ENCODE measurements at places on chromosomes 12 and 14.

GRCh38 chr12:123532808-123533649 is 490 bp downstream of the RILPL1 start:
- DNase-seq: peak; percentile 55

GRCh38 chr14:101249676-101250036 is 311.6 kb upstream of the DIO3 start:
- DNase-seq: peak; percentile 6

- DNase-seq: no peak
These were observed 38.5 kb downstream of the NFKBIA start for GRCh38 chr14:35366056-35366451.

DNA sequence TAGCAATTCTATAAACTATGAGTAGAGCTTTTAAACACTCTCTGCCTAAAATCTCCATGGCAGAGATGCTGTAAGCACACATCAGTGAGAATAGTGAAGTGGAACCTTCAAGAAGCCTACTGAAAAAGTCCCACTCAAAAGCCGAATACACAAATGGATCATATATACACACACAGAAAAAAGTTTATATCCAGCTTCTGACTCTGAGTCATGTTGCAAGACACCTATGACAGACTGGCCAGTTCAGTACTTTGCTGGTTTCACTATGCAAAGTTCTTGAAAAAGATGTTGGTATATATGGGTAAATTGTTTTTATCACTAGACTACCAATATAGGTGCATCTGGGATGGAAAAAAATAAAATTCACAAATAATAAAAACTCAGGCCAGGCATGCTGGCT is 126.1 kb downstream of the KCNK10 start:
- no peak for DNase-seq

- peak; percentile 23 for DNase-seq
These were observed 507 bp downstream of the BAZ2A start for GRCh38 chr12:56629459-56630179.

DNA sequence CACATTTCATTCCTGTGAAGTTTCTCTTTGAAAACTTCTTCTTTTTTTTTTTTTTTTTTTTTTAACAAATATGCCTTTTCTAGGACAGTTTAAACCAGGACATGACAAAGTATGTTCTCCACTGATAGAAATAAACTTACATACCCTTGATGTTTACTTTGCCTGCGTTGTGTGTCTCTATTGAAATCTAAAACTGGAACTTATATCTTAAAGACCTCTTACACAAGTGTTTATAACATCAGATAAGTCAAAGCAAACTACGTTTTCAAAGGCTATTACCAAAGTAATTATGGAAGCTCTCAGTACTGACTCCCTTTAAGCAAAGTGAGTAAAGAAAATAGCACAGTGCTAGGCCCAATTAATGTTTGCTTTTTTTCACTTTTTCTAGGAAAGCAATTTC is 30.6 kb upstream of the ISM2 start:
- DNase-seq: peak; percentile 8

- no peak for DNase-seq
These were observed 5.2 kb upstream of the HSP90B1 start for GRCh38 chr12:103924761-103925641.

GRCh38 chr14:100238419-100239210 is at the start of gene YY1:
Gene YY1, plus strand, starts transcription at chr14:100239144. Its CDS starts 101 bp downstream, at chr14:100239245.
- DNase-seq: peak; percentile 98

GRCh38 chr12:55072083-55072482 is 52.3 kb downstream of the NEUROD4 start:
- DNase-seq: no peak

DNA sequence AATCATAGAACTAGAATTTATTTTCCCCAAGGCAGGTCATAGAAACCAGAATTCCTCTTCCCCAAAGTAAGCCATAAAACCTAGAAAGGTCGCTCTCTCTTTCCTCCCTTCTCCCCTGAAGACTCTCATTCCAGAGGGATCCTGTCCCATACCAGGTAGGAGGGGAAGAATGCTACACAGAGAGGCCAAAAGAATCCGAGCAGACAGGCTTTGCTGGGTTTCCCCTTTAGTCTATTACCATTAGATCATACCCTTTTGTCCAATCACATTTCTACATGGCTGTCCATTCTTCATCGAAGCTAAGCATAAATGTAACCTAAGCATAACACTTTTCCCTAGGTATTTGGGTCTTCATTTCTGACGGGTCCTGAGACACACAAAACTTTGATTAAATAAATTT is 204.5 kb downstream of the SPTSSA start:
- DNase-seq: no peak

DNA sequence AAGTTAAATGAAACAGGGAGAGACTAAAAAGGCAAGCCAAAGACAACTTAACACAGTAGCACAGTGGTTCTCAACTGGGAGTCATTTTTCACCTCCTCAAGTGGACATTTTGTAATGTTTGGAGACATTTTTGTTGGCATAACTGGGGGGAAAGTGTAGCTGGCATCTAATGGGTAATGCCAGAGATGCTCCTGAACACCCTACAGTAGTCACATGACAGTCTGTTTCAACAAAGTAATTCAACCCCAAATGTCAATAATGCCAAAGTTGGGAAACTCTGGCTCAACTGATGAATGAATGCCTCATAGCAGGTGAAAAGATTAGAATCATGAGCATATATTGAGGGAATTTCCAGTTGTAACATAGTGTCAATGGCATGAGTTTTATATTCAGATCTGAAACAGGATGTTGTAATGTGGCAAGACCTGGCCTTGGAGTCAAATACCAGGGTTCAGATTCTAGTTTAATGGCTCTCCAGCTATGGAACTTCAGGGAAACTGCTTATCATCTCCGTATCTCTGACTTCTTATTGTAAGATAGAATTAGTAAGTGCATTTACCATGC is 2.4 kb upstream of the OR4K5 start:
- no peak for DNase-seq

- DNase-seq: peak; percentile 28
These were observed 5.3 kb downstream of the ASB2 start for GRCh38 chr14:93970965-93971634.

DNA sequence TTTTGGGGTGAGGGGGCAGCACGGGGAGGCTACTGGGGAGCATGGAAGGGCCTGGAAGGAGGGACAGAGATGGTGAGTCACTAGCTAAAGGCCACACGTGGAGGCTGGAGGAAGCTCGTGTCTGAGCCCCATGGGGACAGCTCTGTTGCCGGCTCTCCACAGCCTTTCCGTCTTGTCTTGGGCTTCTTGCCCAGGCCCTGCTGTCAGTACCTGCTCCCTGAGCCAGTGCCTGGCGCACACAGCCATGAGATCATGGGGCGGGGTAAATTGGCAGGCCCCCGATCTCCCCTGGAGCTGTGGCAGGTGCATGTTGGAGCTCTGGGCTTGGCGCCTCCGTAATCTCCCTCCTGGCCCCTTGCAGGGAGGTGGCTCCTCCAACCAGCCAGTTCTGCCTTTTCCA is 16.1 kb upstream of the KRT80 start:
- DNase-seq: no peak

GRCh38 chr12:65668981-65669695 is 155.1 kb upstream of the HMGA2 start:
- no peak for DNase-seq

DNA sequence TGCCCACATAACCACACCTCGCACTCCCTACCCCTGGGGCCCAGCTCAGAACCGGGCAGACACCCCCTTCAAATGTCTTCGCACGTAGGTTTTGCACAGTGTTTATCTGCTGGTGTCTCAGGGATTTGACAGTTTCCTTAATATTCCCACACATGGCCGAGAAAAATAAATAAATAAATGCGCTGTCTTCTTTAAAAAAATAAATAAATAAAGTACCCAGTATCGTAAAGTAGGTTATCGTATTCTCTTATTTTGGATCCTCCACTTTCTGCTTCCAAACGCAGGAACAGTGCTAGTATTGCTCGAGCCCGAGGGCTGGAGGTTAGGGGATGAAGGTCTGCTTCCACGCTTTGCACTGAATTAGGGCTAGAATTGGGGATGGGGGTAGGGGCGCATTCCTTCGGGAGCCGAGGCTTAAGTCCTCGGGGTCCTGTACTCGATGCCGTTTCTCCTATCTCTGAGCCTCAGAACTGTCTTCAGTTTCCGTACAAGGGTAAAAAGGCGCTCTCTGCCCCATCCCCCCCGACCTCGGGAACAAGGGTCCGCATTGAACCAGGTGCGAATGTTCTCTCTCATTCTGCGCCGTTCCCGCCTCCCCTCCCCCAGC is 710 bp upstream of the FOS start:
- DNase-seq: no peak

DNA sequence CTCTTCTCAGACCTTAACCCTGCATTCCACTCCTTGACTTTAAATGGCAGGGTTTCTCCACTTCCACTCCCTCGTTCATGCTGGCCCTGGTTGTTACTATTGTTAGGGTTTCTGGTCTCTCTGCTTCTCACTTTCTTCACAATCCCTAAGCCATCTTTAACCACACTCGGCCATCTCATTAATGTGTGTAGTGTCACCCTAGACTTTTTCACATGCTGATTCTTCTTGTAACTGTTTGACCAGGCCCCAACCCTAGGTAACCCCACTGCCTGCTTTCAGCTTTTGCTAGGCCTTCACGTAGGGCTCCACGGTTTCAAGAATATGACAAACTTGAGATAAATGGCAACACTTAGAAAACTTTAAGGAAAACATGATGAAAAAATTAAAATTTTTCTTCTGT is 195.1 kb downstream of the IPO8 start:
- no peak for DNase-seq

DNA sequence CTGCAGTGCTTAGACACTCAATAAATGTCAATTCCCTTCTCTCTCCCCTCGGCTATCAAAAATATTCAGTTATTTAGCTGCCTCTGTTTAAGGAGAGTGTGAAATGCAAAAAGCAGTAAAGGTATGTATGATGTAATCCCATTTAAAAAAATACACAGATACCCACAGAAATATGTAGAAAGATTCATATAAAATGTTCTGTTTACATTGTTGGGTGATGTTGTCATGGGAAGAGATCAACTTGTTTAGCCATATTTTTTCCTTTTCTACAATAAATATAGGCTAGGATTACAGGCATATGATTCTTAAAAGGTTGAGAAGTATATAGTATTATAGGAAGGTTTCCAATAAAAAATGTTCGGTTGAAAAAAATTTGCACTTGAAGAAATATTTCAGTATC is 7.8 kb downstream of the PPP2R3C start:
- no peak for DNase-seq

DNA sequence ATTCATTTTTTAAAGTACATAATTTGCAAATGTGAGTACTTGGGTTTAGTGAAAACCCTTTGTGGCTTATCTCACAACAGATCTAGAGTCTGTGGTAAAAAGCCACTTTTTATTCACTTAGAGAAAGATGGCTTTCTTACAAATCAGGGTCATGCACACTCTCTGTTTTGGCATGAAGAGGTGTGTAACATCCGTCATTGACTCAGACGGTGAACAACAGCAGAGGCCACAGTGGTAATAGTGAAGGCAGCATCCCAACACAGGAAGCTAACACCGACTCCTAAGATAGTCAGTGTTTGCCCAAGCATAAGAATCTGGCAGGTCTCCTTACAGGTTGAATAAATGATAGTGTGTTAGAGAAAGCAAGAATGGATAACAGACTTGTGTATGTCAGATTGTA is 593.0 kb downstream of the SOX5 start:
- no peak for DNase-seq

GRCh38 chr12:2637371-2637770 is 157.4 kb upstream of the FKBP4 start:
- DNase-seq: no peak

DNA sequence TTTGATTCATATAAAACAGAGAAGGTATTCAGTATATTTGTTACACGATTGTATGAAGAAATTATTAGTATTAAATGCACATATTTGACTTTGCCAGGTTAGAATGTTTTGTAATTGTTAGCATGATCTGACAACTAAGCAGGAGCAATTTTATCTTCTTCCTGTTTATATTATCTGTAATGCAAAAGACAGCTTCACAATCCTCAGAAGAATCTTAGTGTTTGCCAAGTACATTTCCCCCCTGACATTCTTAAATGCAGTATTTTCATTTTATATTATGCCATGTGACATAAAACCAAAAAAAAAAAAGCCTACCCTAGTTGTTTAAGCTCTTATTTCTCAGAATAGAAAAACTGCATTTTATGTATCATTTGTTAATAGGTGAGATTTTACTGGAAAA is 469.4 kb downstream of the FOXG1 start:
- DNase-seq: peak; percentile 17

DNA sequence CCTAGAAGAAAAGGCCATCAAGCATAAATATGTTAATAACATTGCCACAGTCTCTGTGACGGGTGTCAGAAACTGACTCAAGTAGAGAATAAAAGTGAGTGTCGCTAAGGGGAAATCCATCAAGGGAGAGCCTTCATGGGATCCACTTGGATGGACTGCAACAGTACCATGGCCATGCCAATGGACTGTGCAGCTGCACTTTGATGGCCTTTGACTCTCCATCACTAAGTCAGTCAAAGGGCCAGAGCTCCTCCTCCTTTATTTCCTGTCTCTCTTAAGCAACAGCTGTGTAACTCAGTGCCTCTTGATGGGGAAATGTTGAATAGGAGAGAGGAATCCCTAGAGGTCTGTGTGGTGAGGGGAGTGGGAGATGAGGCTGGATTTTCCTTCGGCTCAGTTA is 335.2 kb downstream of the BMP4 start:
- DNase-seq: no peak

GRCh38 chr14:59630288-59630963 is 53.8 kb upstream of the CCDC175 start:
- peak; percentile 27 for DNase-seq

GRCh38 chr14:93986955-93987354 is 10.1 kb upstream of the CCDC197 start:
- no peak for DNase-seq

GRCh38 chr14:95892142-95892541 is 15.5 kb downstream of the TUNAR start:
- no peak for DNase-seq

GRCh38 chr14:33393231-33393894 is 454.7 kb downstream of the NPAS3 start:
- DNase-seq: no peak

GRCh38 chr12:121043067-121043466 is 4.0 kb upstream of the OASL start:
- no peak for DNase-seq

DNA sequence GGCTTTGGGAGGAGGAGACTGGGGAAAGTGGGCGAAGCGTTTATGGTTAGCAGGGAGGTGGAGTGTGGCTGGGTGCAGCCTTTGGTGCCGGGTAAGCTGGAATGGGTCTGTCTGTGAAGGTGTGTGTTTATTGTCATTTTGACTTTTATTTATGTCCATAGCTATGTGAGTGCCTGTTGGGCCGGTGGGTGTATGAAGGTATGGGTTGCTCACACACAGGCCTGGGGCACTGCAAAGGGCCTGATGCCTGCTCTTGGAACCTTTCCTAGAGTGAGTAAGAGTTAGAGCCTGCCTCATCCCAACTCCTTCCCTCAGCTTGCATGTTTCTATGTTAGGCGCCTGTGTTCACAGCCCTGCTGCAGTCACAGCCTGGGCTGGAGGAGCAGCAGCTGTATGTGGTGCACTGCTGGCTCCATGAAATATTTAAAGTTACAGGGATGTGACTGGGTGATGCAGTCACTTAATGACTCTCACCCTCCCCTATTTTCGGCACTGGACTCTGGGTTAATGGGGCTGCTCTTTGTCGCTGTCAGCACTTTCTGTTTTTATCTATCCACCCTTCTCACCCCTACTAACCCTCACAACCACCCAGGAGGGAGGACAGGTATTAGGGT is 2.6 kb upstream of the PPP1R1A start:
- DNase-seq: no peak
